ENCODE measurements at places on chromosomes 5 and 9.

GRCh38 chr5:72834924-72835323 lies 18.5 kb downstream of the TNPO1 start:
- DNase-seq = no peak

DNA sequence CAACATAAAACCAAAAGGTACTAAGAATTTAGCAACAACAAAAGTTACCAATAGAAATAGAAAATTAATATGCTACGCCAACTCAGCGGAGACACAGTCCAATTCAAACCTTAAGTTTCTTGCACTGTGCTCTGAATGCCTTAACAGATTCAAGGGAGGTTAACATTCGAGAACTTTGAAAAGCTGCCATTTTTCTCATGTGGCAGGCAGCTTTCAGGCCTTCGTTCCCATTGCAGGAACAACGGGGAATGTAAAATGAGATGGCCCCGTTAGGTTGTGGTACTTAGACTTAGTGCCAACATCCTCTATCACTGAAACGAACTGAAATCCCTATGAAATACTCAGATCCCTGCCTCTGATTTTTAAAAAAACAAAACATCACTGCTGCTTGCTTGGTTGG lies 22.4 kb downstream of the FNBP1 start:
- no peak for DNase-seq

GRCh38 chr9:73683862-73684591 lies 532.4 kb downstream of the ANXA1 start:
- no peak for DNase-seq

DNA sequence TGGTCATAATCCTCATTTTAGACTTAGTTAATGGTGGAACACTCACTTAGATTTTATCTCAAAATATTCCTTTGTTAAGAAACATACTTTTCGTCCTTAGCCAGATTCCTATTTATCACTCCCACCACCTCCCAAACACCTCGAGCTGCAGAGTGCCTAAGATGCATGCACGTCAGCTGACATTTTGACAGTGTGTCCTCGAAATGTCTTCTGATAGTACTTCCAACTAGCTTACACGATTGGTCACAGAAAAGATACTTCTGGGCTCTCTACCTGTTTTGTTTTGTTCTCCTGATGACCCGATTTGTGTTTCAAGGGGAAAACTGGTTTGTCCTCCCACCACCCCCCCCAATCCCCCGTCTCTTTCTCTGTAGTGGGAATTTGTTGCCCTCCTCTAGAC lies 230.1 kb downstream of the MAST4 start:
- no peak for DNase-seq

DNA sequence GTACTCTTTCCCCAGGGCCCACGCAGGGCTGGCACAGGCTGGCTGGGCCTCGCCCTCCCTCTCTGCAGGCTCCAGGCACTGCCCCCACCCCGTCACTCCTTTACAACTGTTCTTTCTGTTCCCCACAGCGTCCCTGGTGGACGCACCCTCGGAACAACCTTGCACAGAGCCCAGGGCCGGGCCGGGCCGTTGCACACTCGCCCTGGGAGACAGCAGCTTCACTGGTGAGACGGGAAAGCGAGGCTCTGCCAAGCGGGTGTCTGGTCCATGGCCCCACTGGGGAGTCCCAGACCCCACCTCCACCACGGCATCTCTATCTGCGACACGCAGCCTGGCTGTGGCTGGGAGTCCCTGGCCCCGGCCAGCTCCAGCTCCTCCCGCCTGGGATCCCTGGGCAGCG lies 18.4 kb upstream of the QSOX2 start:
- no peak for DNase-seq

GRCh38 chr5:133739181-133739780 lies 126.9 kb upstream of the FSTL4 start:
- DNase-seq = no peak

- DNase-seq = peak; percentile 16
These were observed 113.9 kb downstream of the ARRDC3 start for GRCh38 chr5:91269198-91269597.

GRCh38 chr5:39469777-39470415 lies 45.1 kb upstream of the DAB2 start:
- DNase-seq = no peak
